Hematopoietic multipotent progenitor cell treated with erythropoietin and hydrocortisone succinate and interleukin-3 and kit ligand, for 6 days (in vitro differentiated cells): ENCODE measurements at places on chromosomes 7 and 10.
A peak's percentile ranks its signal among the peaks of the same experiment; 100 is the strongest.

DNA sequence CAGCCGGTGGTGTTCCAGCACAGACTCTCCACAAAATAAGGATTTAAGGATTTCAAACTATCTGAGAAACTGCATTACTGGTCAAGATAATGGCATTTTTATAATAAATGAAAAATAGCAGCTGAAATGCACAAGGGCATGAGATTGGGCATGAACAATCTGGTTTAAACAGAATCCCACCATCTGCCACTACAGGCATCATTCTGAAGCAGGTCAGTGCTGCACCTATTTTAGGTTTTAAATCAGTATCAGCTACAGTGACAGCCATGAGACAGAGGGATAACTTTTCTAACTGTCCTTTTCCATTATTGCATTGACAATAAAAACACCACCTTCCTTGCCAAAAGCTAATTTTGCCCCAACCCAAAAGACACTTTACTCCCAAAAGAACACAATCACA lies 186.8 kb downstream of the ETV1 start:
- no peak for DNase-seq

GRCh38 chr10:17209302-17209701 lies 7.8 kb upstream of the TRDMT1 start:
- no peak for DNase-seq

- DNase-seq, result peak; percentile 77
Observed at GRCh38 chr7:50739744-50740435, 42.8 kb downstream of the GRB10 start.

DNA sequence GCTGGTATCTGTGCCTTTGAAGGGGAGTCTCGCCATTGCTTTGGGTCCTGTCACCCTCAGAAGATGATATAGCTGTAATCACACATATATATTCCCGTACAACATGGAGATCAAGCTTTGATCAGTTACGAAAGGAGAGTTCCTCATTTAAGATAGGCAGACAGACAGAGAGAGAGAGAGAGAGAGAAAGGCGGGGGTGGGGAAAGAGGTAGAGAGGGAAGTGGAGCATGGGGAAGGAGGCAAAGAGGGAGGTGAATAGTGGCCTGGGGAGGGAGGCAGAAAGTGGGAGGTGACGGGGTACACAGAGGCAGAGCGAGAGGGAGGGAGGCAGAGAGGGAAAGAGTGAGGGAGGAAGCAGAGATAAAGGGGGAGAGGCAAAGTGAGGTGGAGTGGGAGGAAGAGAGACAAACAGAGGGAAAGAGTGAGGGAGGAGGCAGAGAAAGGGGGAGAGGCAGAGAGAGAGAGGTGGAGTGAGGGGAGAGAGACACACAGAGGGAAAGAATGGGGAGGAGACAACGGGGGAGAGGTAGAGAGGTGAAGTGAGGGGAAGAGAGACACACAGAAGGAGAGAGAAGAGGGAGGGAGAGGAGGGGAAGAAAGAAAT lies 44.6 kb upstream of the C1QL3 start:
- DNase-seq, result peak; percentile 6

GRCh38 chr10:117005527-117006055 lies 604 bp upstream of the SHTN1 start:
- peak; percentile 17 for DNase-seq

DNA sequence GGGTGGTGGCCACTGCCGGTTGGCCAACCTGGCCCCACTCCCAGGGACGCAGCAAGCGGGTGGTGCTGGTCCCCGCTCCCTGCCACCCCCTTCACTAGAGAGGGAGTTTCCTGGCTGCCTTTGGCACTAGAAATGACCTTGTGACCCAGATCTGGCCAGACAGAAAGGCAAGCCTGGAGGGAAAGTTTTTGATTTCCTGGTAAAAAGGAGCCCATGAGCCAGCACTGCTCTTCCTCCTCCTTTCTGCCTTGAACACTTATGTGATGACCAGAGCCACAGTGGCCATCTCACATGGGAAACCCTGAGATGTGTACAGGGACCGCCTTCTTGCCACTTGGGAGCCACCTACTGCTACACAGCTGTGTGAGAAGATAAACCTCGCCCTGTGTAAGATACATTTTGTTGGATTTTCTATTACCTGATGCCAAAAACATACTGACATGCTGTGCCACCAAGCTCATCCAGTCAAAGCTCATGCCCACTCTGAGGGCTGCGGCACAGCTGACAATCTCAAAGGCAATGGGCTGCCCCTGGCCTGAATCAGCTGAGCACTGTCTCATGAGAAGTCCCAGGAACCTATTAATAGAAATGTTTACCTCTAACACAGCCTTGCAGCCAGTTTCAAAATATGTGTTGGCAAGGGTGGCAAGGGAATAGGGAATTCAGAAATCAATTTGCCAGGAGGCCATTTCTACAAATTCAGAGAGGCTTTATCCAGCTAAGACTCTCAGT lies 94.0 kb downstream of the CYTH3 start:
- DNase-seq, result peak; percentile 61

DNA sequence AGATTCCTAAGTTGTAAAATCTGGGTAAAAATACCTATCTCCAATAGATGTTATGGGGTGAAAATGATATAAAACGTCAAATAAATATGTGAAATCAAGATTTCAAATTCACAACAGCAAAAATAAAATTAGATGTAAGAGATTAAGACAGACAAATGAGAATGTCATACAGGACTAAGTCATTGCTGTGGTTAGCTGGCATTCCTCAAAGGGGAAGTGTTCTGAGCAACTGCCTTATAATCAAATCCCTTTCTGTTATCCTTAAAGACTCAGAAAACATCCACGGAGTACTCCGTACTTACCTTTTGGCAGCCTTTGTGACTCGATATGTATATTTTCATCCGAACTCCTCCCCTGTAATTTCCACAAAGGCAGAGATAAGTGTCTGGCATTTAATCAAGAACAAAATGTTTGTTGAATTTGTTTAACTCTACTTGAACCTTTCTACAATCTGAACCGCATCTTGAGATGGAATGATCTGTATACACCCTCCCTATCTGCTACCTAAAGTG lies 559.6 kb downstream of the GATA3 start:
- no peak for DNase-seq

DNA sequence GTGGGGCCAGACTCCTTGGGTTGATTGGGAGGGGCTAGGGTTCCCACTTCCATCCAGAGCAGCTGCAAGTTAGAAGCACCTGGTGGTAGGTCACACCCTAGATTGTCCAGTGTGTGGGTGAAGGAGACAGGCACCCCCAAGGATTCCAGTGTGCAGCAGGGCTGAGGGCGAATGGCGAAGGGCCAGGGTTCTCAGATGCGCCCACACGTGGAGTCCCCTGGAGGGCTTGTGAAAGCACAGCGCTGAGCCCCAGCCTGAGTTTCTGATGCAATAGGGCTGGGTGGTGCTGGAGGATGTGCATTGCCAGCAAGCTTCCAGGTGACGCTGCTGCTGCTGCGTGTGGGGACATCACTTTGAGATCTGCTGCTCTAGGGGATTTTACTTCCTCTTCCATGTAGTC lies 25.4 kb downstream of the TBATA start:
- DNase-seq, result peak; percentile 24

DNA sequence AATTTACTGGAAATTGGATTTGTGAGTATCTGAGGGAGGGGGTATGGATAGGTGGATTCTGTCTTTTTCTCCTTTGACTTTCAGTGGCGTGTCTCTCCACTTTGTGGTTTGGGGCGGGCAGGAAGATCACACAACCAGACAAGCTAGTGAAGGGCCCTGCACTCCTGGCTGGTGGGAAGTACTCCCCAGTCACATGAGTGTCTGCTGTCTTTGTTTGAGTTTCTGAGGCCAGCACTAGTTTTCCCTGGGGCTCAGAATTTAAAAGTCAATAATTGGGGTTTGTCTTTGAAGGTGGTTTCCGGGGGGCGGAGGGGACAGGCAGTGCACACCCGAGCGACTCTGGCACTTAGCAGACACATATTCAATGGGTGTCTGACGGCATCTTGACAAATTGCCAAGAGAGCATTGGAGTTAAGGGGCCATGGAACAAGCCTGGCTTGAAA lies 120.1 kb downstream of the WDFY4 start:
- peak; percentile 52 for DNase-seq

- peak; percentile 96 for DNase-seq
Observed at GRCh38 chr10:71748671-71749191, 24.6 kb downstream of the VSIR start.

- DNase-seq, result peak; percentile 55
Observed at GRCh38 chr7:149791-150636, 42.4 kb upstream of the FAM20C start.

GRCh38 chr7:158710651-158711102 lies 6.1 kb upstream of the NCAPG2 start:
- peak; percentile 96 for DNase-seq

GRCh38 chr7:108167460-108167859 lies 37.3 kb upstream of the LAMB4 start:
- DNase-seq, result no peak

- peak; percentile 95 for DNase-seq
Observed at GRCh38 chr7:106947244-106947728, 82.2 kb downstream of the PIK3CG start.

- no peak for DNase-seq
Observed at GRCh38 chr7:78013386-78013785, 214.8 kb downstream of the PHTF2 start.

DNA sequence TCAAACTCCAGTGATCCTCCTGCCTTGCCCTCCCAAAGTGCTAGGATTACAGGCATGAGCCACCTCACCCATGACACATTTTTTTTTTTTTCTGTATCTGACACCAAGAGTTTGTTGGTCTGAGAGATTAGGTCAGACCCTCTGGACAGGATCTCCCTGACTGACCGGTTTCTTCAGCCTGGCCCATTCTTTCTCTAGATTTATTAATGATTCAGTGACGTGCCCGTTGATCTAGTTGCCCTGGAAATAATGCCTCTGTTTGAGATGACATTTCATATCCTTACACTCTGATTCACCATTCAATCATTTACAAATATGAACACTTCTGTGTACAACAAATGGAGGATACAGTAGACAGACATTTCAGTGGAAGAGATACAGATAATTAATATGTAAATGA lies 1.4 kb upstream of the ZNF212 start:
- DNase-seq, result no peak

GRCh38 chr7:70679661-70680060 lies 452.3 kb upstream of the GALNT17 start:
- no peak for DNase-seq

- peak; percentile 71 for DNase-seq
Observed at GRCh38 chr7:106858618-106859532, 6.2 kb upstream of the PIK3CG start.

GRCh38 chr10:118007773-118008172 lies 39.0 kb downstream of the RAB11FIP2 start:
- no peak for DNase-seq
